ENCODE measurements at places on chromosomes 6 and 20.
A peak's percentile ranks its signal among the peaks of the same experiment; 100 is the strongest.

- H3K36me3 ChIP-seq, result no peaks in the 10 kb centered on the region
- no peaks in the 10 kb centered on the region for H3K27me3 ChIP-seq
- DNase-seq, result no peak
- peaks cover 2% of the 10 kb centered on the region for H3K4me1 ChIP-seq
These were observed 12.2 kb upstream of the AKIRIN2 start for GRCh38 chr6:87714093-87714842.

DNA sequence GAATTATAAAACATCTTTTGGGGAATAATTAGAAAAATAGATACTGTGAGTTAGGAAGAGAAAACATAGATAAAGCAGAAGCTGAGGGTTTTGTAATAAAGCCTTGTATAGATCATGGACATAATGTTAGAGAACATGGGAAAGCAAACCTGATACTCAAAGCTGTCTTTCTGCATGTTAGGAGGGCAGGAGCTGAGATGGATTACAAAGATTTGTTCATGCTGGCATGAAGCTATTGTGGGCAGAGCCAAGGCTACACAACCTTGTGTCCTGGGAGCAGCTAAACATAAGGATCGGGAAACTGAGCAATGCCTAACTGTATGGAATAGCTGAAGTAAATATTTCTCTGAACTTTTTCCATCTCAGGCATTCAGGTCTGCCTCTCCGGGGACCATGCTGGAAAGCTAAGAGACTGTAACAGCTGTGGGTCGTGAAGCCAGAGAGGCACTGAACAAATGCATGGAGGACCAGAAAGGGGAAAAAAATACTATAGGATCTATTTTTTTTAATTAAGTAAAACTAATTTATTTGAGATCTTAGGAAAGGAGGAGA lies 28.2 kb upstream of the CNKSR3 start:
- no peaks in the 10 kb centered on the region for H3K36me3 ChIP-seq
- no peaks in the 10 kb centered on the region for H3K27me3 ChIP-seq
- no peak for DNase-seq
- H3K27ac ChIP-seq, result no peak overlapping the region
- H3K4me3 ChIP-seq, result no peak overlapping the region

- no peak overlapping the region for H3K27ac ChIP-seq
- DNase-seq, result no peak
- no peak overlapping the region for H3K4me3 ChIP-seq
These were observed 174.3 kb downstream of the TFAP2B start for GRCh38 chr6:50992704-50993625.

DNA sequence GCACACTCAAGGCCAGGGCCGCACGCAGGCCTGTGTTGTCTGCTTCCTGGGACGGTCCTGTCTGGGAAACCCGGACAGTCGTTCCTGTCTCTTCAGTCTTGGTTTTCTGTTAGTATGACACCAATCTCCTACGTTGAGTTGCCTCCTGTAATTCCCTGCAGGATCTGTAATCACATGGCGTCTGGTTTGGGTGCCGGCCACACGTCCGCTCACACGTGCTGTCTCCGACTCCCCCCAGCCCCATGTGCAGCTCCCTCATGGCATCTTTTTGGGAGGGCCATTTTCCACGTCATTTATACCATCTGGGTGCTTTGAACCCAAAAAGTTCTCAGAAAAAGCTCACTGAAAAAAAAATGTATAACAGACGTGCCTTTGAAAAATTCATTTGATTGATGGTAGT lies 23.2 kb downstream of the DLL1 start:
- H3K4me3 ChIP-seq, result no peak overlapping the region
- H3K4me1 ChIP-seq, result peaks cover 14% of the 10 kb centered on the region
- H3K27me3 ChIP-seq, result peaks cover 11% of the 10 kb centered on the region
- no peak overlapping the region for H3K27ac ChIP-seq

GRCh38 chr6:119446609-119447008 lies 97.0 kb upstream of the MAN1A1 start:
- H3K4me3 ChIP-seq, result no peak overlapping the region
- H3K27ac ChIP-seq, result peak overlapping the region; percentile 56
- peaks cover 55% of the 10 kb centered on the region for H3K4me1 ChIP-seq
- no peak for DNase-seq
- no peaks in the 10 kb centered on the region for H3K36me3 ChIP-seq

GRCh38 chr6:37799263-37799644 lies 20.3 kb upstream of the ZFAND3 start:
- no peaks in the 10 kb centered on the region for H3K36me3 ChIP-seq
- H3K4me1 ChIP-seq, result peaks cover 3% of the 10 kb centered on the region
- no peak overlapping the region for H3K4me3 ChIP-seq
- no peak overlapping the region for H3K27ac ChIP-seq

DNA sequence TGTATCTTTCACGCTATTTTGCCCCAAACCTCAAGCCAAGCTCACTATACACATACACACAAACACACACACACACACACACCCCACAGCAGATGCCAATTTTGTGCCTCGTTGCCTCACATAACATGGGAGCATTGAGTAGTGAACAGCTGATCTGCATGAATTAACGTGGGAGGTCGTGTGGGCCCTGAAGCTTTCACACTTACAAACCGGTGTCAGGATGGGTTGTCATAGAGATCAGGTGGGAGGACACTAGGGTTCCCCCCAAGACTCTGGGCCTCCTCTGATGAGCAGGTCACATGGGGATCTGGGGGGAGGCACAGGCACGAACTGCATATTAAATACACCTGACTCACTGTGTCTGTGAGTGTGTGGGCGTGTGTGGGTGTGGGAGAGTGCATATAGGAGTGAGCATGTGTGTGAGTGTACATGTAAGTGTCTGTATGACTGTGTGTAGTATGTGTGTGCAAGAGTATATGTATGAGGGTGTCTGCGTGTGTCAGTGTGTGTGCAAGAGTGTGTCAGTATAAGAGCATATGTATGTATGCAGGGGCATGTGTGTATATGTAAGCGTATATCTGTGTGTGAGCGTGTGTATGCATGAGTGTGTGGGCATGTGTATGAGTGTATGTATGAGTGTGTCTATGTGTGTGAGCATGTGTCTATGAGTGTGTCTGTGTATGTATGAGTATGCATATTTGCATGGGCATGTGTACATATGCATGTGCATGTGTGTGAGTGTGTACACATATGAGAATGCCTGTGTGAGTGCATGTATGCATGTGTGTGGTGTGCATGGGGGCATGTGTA lies 370.4 kb downstream of the PREX1 start:
- no peaks in the 10 kb centered on the region for H3K4me1 ChIP-seq
- no peak overlapping the region for H3K27ac ChIP-seq
- no peak for DNase-seq
- peaks cover 41% of the 10 kb centered on the region for H3K27me3 ChIP-seq
- no peak overlapping the region for H3K4me3 ChIP-seq

GRCh38 chr6:105320765-105321164 lies 82.1 kb downstream of the PREP start:
- no peaks in the 10 kb centered on the region for H3K4me1 ChIP-seq
- H3K27ac ChIP-seq, result no peak overlapping the region
- no peak overlapping the region for H3K4me3 ChIP-seq
- H3K36me3 ChIP-seq, result peaks cover 7% of the 10 kb centered on the region
- no peak for DNase-seq

- no peak overlapping the region for H3K4me3 ChIP-seq
- no peaks in the 10 kb centered on the region for H3K4me1 ChIP-seq
- H3K36me3 ChIP-seq, result peaks cover 9% of the 10 kb centered on the region
- H3K27ac ChIP-seq, result no peak overlapping the region
- no peaks in the 10 kb centered on the region for H3K27me3 ChIP-seq
These were observed 164.2 kb downstream of the PRL start for GRCh38 chr6:22132656-22133055.

DNA sequence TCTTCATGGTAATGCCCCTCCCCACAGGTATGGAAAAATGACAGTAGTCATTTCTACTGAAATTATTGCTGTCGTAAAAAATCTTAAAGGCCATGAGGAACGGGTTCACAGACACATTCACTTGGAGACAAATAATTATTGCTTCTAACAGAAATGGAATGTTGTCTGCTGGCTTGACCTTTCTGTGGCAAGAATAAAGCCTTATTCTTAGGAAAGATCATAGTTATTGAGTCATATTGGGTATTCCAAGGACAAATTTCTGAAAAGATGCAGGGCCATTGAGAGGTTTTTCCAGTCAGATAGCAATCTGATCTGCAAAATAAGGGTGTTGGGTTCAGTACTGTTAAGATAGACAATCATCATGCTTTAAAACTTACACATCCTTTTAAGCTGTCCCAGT lies 29.2 kb downstream of the AKAP7 start:
- peaks cover 7% of the 10 kb centered on the region for H3K36me3 ChIP-seq
- no peak for DNase-seq
- H3K27ac ChIP-seq, result no peak overlapping the region
- no peak overlapping the region for H3K4me3 ChIP-seq
- no peaks in the 10 kb centered on the region for H3K4me1 ChIP-seq

GRCh38 chr6:36979347-36979742 lies 6.7 kb downstream of the MTCH1 start:
- no peaks in the 10 kb centered on the region for H3K27me3 ChIP-seq
- H3K36me3 ChIP-seq, result peaks cover 27% of the 10 kb centered on the region

DNA sequence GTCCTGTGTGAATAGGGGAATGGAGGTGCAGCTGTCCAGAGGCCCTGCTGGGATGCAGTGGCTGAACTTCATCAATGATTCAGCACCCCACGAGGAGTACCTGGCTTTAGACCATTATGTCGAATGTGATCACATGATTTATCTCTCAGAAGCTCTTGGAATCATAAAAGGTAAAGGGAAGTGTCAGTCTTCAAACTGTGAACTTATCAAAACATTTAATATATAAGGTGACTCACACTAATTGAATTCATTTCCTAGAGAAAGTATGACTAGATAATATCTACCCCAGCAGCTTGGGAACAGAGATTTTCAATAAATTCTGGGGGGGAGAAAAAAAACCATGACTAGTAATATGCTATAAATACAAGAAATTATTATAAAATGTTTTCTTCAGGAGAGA lies 29.5 kb downstream of the ALDH8A1 start:
- no peak overlapping the region for H3K4me3 ChIP-seq
- H3K36me3 ChIP-seq, result no peaks in the 10 kb centered on the region
- no peak overlapping the region for H3K27ac ChIP-seq
- no peak for DNase-seq
- H3K27me3 ChIP-seq, result no peaks in the 10 kb centered on the region
- H3K4me1 ChIP-seq, result no peaks in the 10 kb centered on the region

GRCh38 chr6:27188885-27189418 lies 58.5 kb upstream of the PRSS16 start:
- H3K4me1 ChIP-seq, result peaks cover 8% of the 10 kb centered on the region
- H3K27ac ChIP-seq, result no peak overlapping the region
- H3K27me3 ChIP-seq, result no peaks in the 10 kb centered on the region

DNA sequence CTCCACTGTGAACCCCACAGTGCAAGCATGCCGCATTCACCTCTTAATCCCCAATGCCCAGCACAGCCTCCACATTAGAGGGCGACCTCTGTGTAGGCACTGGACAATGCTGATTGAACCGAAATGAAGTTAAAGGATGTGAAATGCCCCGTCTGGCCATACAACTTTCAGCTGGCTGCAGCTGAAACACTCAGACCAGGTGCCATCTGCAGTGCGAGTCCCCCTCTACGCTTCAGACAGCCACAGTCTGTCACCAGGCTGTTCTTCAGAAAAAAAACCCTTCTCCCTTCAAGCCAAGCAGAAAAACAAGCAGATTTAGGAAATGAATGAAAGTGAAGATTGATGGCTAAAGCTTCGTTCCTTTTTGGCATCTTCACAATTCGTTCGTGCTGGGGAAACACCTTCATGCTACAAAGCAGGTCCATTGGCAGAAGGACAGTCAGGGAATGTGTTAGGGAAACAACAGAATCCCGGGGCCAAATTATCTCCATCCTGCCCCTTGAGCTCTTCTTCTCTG lies 44.7 kb downstream of the TNFAIP3 start:
- no peaks in the 10 kb centered on the region for H3K36me3 ChIP-seq
- H3K27ac ChIP-seq, result no peak overlapping the region
- no peaks in the 10 kb centered on the region for H3K27me3 ChIP-seq
- H3K4me1 ChIP-seq, result peaks cover 29% of the 10 kb centered on the region

- H3K36me3 ChIP-seq, result no peaks in the 10 kb centered on the region
- DNase-seq, result no peak
- no peak overlapping the region for H3K27ac ChIP-seq
- no peaks in the 10 kb centered on the region for H3K27me3 ChIP-seq
- H3K4me1 ChIP-seq, result peaks cover 50% of the 10 kb centered on the region
- no peak overlapping the region for H3K4me3 ChIP-seq
These were observed 23.0 kb downstream of the CD109 start for GRCh38 chr6:73719046-73719445.

GRCh38 chr6:82602776-82603175 lies 239.2 kb downstream of the TPBG start:
- no peaks in the 10 kb centered on the region for H3K27me3 ChIP-seq
- H3K4me1 ChIP-seq, result no peaks in the 10 kb centered on the region
- H3K27ac ChIP-seq, result no peak overlapping the region
- no peaks in the 10 kb centered on the region for H3K36me3 ChIP-seq
- H3K4me3 ChIP-seq, result no peak overlapping the region
- no peak for DNase-seq

Measured in common myeloid progenitor, CD34-positive (primary cell).